NCI-H2029 treated with DMSO at 0.1 percent for 48 hours (cell line): ENCODE measurements at places on chromosomes 2 and 18.

GRCh38 chr18:65786474-65786873 lies 35.7 kb downstream of the CDH7 start:
- DNase-seq = no peak

DNA sequence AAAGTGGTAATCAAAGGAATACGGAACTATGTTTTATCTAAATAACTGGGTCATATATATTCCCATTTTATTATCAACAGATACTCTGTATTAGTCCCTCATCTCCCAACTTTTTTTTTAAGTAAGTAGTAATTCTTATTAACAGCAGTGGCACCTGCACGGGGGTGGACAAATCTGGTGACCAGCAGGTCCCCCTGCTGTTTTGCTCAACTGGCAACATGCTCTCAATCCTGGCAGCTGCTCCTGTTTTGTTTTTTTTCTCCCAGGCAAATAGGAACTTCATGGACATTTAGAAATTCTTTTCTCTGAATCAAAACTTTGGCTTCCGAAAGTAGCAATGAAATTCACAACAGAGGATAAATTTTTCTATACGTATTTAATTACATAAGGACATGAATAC lies 193.5 kb downstream of the SS18 start:
- no peak for DNase-seq

DNA sequence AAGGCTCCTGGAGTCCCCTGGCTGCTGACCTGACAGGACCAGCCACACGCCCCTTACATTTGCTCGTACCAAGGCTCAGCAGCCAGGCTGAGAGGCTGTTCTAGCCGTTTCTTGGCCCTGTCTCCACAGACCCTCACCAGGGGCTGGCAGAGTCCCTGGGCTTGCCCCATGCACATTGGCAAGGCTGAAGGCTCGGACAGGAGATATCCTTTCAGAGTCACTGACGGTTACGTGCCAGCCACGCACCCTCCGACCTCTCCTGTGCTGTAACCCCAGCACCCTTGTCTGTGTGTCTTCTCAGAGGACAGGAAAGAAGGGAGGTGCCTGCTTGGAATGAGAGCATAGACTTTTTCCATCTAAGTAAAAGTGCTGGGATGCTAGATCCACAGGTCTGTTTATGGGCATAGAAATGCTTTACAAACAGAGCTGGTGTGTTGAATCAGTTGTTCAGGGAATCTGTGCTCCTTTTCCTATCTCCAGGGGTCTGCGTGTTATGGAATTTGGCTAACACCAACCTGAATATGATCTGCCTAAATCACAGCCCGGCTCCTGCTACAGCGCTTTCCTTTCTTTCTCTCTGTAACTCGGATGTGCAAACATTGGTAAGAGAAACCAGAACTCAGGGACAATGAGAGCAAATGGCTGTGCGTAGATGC lies 41.0 kb downstream of the COPS8 start:
- DNase-seq = no peak

- DNase-seq = no peak
Measured at GRCh38 chr2:64586883-64587481, 62.9 kb downstream of the AFTPH start.

GRCh38 chr2:30949435-30949834 lies 142.2 kb upstream of the CAPN13 start:
- no peak for DNase-seq

DNA sequence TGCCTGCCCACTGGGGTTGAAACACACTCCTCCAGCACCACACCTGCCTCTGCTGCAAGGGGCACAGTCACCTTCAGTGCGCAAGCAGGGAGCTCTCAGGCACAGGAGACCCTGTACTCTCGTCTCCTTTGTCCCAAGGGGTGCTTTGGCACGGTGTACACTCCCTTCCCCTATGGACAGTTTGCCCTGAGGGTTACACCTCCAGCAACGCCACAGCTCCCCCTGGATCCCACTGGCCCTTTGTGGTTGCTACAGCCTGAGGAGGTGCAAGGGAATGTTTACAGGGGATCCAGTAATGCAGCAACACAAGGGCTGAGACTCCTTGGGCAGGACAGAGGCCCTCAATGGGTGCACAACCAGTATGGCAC lies 45.2 kb upstream of the FAM117B start:
- no peak for DNase-seq

GRCh38 chr2:48448274-48449061 lies 81.5 kb upstream of the STON1 start:
- DNase-seq = peak; percentile 14

- DNase-seq = no peak
Measured at GRCh38 chr18:22432657-22433137, 15.0 kb upstream of the CTAGE1 start.

DNA sequence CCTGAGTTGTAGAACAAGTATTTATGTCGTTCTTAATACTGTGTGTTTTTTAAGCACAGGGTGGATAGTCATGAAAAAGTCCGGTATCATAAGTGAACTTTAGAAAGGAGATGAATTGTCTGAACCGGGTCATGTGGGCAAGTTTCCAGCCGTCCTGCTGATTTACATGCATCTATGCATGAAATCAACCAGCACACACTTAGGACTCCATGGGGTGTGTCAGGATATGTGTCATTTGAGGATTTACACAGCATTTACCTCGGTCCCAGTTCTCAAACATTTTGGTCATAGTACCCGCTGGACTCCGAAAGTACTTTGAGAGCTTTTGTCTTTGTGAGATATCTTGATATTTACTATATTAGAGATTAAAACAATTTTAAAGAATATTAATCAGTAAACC lies 47.5 kb upstream of the TWSG1 start:
- DNase-seq = no peak

- no peak for DNase-seq
Measured at GRCh38 chr2:240873805-240874714, 5.4 kb downstream of the AGXT start.

DNA sequence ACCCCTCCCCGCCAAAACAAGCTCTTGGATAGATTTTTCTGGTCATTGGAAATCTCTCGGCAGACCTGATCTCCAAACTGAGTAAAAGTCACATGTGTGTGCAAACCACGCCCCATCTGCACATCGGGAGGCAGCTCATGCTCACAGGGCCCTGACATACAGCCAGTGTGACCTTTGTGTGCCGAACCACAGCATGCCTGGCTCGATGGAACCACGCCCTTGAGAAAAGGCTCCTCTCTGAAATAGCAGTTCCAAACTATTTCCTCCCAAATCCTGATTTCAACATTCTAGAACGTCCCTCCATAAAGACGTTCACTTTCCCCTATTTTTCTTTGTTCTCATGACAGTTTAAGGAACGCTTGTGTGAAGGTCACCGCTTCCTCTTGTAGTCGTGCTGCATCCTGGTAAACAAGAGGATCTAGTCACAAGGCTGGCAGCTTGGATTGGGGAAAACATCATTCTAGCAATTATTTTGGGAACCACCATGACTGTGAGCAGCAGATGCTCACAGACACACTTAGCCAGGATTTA lies 59.3 kb upstream of the MAP4K4 start:
- no peak for DNase-seq

DNA sequence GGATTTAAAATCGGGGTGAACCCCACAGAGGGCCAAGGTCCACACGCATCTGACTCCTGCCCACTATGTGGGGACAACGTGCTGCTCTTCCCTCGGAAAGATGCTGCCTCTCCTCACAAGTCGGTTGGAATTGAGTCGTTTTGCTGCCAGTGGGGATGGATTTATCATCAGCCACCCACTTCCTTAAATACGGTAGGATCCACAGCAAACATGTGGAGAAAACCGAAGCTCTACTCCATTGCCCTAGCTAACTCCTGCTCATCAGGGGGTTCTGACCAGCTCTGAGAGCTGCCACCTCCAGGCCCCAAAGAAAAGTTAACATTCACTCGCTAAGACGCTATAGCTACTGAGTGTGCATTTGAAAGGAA lies 80.9 kb downstream of the CHRNA1 start:
- no peak for DNase-seq

- DNase-seq = no peak
Measured at GRCh38 chr2:55309446-55309845, 40.4 kb upstream of the MTIF2 start.

DNA sequence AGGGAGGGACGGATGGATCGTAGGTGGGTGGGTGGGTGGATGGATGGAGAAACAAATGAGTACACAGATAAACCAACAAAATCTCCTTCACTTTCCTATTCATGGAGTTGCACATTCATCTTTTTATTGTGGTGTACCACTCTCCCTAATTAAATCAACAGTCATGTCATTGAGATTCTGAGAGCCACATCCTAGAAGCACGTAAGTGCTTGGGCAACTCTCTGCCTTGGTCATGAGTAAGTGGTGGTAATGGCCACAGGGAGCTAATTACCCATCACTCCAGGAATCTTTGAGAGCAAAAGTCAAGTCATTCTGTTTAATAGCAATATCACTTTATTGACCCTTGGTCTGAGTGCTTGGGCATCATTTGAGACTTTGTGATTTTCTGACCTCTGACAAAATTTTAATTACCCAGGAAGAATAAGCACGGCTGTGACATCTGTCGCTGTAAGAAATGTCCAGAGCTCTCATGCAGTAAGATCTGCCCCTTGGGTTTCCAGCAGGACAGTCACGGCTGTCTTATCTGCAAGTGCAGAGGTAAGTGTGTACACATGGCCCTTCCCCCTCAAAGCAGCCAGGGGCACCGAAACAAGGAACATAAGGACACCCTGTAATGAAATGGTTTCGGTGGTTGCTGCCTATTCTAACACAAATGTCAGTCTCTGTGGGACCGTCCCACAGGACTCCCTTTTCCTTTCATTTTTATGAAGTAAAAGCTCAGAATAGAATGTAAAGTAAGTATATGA lies 85.9 kb downstream of the FEZ2 start:
- DNase-seq = no peak

- no peak for DNase-seq
Measured at GRCh38 chr2:69797836-69798289, 31.6 kb upstream of the GMCL1 start.

GRCh38 chr2:6835467-6835866 lies 30.2 kb downstream of the CMPK2 start:
- no peak for DNase-seq

GRCh38 chr2:10655499-10656225 lies 34.1 kb downstream of the NOL10 start:
- no peak for DNase-seq

DNA sequence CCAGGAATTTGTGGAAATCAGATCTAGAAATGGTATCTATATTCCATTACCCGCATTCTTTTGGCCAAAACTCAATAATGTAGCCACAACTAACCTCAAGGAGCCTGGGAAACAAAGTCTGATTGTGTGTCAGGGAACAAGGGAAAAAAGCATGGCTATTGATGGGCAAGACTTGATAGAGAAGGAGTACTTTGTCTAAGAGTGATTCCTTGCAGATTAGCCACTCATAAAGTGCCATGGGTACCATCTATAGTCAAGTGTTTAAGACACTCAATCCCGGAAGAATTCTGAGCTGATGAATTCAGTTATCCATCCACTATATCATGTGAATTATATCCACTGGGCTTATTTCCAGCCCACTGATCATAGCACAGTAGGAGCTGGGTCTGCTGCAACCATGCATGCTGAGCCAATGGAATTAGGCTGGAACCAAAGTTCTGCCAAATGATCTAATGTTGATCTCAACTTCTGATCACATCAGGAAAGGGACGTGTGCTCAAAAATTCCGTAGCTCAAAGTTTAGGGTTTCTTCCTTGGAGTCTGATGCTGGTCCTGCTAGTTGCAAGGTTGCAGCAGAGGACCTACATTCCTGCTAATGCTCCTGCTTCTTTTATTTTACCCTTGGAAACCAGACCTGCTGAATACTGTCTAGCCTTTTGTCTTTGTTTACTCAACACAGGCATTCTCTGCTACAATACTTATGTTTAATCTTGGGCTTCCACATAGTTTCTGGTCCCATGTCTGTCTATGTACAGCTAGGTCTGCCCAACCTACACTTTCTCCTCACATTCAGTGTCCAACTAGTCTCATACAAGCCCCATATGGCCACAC lies 629.7 kb downstream of the IRS1 start:
- no peak for DNase-seq
